ENCODE measurements at places on chromosomes 5 and 9. TPM values are rescaled to one million over a fixed set of nuclear protein-coding genes. Genes with fewer than 3 reads are reported as not detected.

Gene PCSK5
- total RNA-seq = 7.1 TPM

GRCh38 chr5:176611435-176611834, 1.5 kb upstream of the GPRIN1 start:
- H3K36me3 ChIP-seq = no peaks in the 10 kb centered on the region
- peaks cover 8% of the 10 kb centered on the region for H3K4me1 ChIP-seq
- H3K27ac ChIP-seq = no peak overlapping the region
- peaks cover 44% of the 10 kb centered on the region for H3K27me3 ChIP-seq
- no peak overlapping the region for H3K4me3 ChIP-seq

- H3K27me3 ChIP-seq = peaks cover 13% of the 10 kb centered on the region
- no peak overlapping the region for H3K27ac ChIP-seq
- DNase-seq = no peak
- no peak overlapping the region for H3K4me3 ChIP-seq
Measured at GRCh38 chr9:105119156-105119555, 125.3 kb upstream of the SLC44A1 start.

GRCh38 chr5:57007344-57007743, 55.4 kb upstream of the MIER3 start:
- H3K27me3 ChIP-seq = peaks cover 7% of the 10 kb centered on the region
- DNase-seq = no peak
- H3K27ac ChIP-seq = no peak overlapping the region
- H3K4me1 ChIP-seq = no peaks in the 10 kb centered on the region
- H3K4me3 ChIP-seq = no peak overlapping the region

GRCh38 chr5:53871775-53872174, 311.3 kb downstream of the NDUFS4 start:
- no peak overlapping the region for H3K27ac ChIP-seq
- no peak overlapping the region for H3K4me3 ChIP-seq
- DNase-seq = no peak
- peaks cover 5% of the 10 kb centered on the region for H3K27me3 ChIP-seq
- H3K36me3 ChIP-seq = no peaks in the 10 kb centered on the region

- peaks cover 15% of the 10 kb centered on the region for H3K4me1 ChIP-seq
- H3K27ac ChIP-seq = peak overlapping the region; percentile 63
- DNase-seq = peak; percentile 43
- H3K36me3 ChIP-seq = peaks cover 10% of the 10 kb centered on the region
Measured at GRCh38 chr9:4620057-4620765, 41.9 kb upstream of the PLPP6 start.

GRCh38 chr5:45609661-45610060, 86.5 kb downstream of the HCN1 start:
- H3K4me1 ChIP-seq = no peaks in the 10 kb centered on the region
- no peaks in the 10 kb centered on the region for H3K27me3 ChIP-seq
- H3K36me3 ChIP-seq = no peaks in the 10 kb centered on the region
- no peak for DNase-seq
- H3K27ac ChIP-seq = no peak overlapping the region

DNA sequence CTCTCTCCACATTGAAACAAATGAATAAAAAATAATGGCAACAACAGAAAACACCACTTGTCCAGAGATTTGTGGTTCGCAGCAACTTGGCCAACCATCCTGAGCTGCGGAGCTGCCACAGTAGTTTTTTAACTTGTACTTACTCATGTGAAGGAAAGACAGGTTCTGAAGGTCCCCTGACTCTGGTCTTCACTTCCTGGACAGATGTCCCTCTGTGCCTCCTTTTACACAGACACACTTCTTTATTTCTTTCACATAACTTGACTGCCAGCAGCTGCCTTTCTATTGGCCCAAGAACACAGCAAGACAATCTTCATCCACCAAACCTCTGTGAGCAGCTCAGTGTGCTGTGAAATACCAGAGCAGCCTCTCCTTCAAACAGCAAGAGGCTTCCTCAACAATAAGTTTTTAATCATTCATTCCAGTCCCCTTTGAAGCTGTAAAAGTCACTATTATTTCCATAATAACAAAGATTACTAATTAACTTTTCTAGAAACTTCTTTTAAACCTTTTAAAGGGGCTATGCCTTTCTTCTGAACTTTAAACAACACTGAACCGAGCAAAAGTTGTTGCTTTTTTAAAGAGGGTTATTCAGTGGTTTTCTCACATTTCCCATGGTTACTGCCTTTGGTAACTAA, 198.7 kb downstream of the NR2F1-AS1 start:
- no peaks in the 10 kb centered on the region for H3K4me1 ChIP-seq
- no peaks in the 10 kb centered on the region for H3K27me3 ChIP-seq
- H3K4me3 ChIP-seq = no peak overlapping the region

- DNase-seq = no peak
- no peaks in the 10 kb centered on the region for H3K36me3 ChIP-seq
- H3K4me3 ChIP-seq = no peak overlapping the region
- H3K4me1 ChIP-seq = no peaks in the 10 kb centered on the region
Measured at GRCh38 chr9:98627296-98627695, 81.4 kb downstream of the GABBR2 start.

Gene SV2C
- total RNA-seq = 0.03 TPM

GRCh38 chr9:89418882-89419640, 78.9 kb downstream of the SEMA4D start:
- peak; percentile 73 for DNase-seq
- peaks cover 75% of the 10 kb centered on the region for H3K4me1 ChIP-seq
- peak overlapping the region; percentile 72 for H3K4me3 ChIP-seq

Gene FOXD4L6
- 0.28 TPM for total RNA-seq

Gene SPEF2
- total RNA-seq = 13.7 TPM

Gene SVEP1
- not detected for total RNA-seq

- H3K4me1 ChIP-seq = peaks cover 39% of the 10 kb centered on the region
- H3K27ac ChIP-seq = peak overlapping the region; percentile 99
- no peaks in the 10 kb centered on the region for H3K27me3 ChIP-seq
- H3K36me3 ChIP-seq = peaks cover 7% of the 10 kb centered on the region
- peak overlapping the region; percentile 99 for H3K4me3 ChIP-seq
Measured at GRCh38 chr9:71911908-71912335, 483 bp downstream of the C9orf85 start.

GRCh38 chr9:111877420-111877819, 19.2 kb upstream of the UGCG start:
- H3K4me3 ChIP-seq = no peak overlapping the region
- no peak for DNase-seq

Gene BARHL1
- not detected for total RNA-seq

- no peak overlapping the region for H3K27ac ChIP-seq
- peaks cover 5% of the 10 kb centered on the region for H3K27me3 ChIP-seq
- no peak for DNase-seq
- peaks cover 2% of the 10 kb centered on the region for H3K4me1 ChIP-seq
- no peaks in the 10 kb centered on the region for H3K36me3 ChIP-seq
Measured at GRCh38 chr5:1118738-1119137, 6.9 kb upstream of the SLC12A7 start.

GRCh38 chr9:85428230-85428629, 313.5 kb downstream of the AGTPBP1 start:
- peaks cover 13% of the 10 kb centered on the region for H3K27me3 ChIP-seq
- H3K4me3 ChIP-seq = no peak overlapping the region
- no peaks in the 10 kb centered on the region for H3K36me3 ChIP-seq
- peaks cover 1% of the 10 kb centered on the region for H3K4me1 ChIP-seq
- H3K27ac ChIP-seq = no peak overlapping the region
- DNase-seq = no peak

Data from activated naive CD8-positive, alpha-beta T cell treated with anti-CD3 and anti-CD28 coated beads, Interleukin-2, amount 10 ng/mL, durations not matched to agents 7 days and 5 days (primary cell).